ENCODE measurements at places on chromosomes 2 and 18.

DNA sequence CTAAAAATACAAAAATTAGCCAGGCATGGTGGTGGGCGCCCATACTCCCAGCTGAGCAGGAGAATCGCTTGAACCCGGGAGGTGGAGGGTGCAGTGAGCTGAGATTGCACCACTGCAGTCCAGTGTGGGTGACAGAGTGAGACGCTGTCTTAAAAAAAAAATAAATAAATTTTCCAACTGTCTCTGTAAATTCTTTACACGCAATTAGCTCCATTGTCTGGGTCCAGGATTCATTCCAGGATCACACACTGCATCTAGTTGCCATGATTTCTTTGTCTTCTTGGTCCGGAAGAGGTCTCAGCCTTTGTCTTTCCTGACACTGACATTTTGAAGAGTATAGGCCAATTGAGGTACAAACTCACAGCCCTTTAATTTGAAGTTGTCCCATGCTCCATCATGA is 167.6 kb upstream of the NYAP2 start:
- DNase-seq: no peak

GRCh38 chr18:41391616-41392595 is 563.1 kb upstream of the PIK3C3 start:
- peak; percentile 73 for DNase-seq

DNA sequence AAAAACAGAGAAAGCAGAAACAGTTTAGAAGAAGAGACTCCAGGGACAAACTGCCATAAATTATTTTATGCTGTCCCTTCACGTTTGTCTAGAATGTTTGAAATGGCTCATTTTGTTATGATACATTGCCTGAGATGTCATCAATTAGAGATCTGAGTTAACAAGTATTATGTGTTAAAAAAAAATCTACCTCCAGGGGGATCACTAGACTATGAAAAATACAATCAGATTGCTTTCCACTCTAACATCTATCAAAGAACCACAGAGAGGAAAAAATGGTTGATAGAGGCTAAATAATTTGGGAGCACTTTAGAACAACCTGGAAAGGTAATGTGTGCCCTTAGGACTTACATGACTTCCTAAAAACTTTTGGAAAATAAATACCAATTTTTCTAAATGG is 103.8 kb upstream of the CCDC150 start:
- DNase-seq: peak; percentile 1

- no peak for DNase-seq
These were observed 62.5 kb upstream of the NFE2L2 start for GRCh38 chr2:177327009-177327408.

DNA sequence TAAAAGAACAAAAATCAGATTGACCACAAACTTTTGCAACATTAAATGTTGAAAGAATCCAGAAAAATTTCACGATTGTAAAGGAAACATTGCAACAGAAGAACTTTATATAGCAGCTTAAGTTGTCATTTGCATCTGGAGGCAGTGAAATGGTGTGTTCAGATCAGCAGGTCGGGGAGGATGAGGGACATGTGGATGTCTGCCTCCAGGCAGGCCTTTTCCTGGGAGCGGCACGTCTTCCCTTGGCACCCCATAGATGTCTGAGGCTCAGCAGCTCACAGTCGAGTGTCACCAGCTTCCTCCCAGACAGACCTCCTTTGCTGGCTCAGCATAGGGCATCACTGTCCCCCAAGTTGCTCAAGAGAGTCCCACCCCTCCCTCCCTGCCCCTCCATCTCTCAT is 44.3 kb upstream of the ASB1 start:
- no peak for DNase-seq

Data from fibroblast of lung (primary cell).